ENCODE measurements at places on chromosomes 5 and 9.

DNA sequence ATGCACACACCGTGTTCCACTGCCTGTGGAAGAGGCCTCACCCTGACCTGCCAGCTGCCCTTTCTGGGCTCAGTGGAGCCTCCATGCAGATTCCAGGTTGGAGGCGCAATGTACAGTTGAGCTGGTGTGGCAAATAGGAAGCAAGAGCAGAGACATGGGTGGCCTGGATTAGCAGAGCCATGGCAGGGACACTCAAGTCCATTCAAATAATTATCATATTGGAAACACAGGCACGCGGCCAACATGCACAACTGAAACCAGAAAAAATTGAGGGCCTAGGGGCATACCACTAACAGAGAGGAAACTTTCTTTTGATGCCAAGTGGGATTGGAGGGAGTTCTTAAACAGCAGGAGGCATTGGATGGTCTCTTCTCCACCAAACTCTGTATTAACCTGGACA lies 35.8 kb downstream of the OTULINL start:
- DNase-seq, result no peak

DNA sequence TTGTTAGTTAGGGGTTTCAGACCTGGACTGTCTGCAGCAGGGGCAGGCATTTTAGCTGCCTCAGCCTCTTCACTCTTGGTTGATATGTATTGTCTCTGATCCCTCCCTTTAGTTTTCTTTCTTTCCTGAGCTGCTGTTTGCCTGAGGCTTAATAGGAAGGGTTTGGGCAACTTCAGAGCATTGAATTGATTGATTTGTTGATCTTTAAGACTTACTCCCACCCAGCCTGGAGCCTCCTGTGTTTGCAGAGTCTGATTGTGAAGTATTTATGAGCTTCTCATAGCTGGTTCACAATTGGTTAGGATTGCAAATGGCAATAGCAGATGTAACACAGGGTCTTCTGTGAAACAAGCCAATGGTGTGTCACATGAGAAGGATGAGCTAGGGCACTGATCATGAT lies 671.8 kb upstream of the SEMA6A start:
- DNase-seq, result no peak

- DNase-seq, result no peak
These were observed 4.9 kb upstream of the ADRA1B start for GRCh38 chr5:159911349-159911748.

DNA sequence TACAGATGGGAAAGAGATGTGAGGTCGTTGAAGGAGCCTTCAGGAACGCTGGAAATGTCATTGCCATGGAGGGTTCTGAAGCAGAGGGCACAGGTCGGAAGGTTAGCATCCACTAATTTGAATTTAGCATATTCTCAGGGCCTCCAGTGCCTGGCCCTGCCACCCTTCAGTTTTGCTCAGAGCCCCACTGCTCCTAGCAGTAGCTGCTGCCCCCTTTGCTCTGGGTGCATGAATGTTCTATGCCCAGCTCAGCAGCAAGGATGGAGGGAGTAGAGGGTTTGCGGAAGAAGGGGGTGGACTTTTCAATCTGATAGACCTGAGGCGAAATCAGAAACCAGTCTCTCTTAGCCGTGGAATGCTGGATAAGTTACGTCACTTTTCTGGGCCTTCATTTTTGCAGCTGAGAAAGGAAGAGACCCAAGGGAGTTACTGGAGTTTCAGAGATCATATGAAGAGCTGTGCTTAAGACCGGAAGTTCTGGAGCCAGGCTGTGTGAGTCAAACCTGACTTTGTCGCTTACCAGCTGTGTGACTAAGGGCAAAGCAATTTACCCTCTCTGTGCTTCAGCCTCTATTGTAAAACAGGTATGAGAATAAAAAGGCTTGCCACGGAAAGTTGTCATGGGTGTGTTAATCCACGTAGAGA lies 133.2 kb upstream of the PANK3 start:
- no peak for DNase-seq

GRCh38 chr5:50699737-50700136 lies 33.3 kb downstream of the PARP8 start:
- DNase-seq, result no peak

Data from T-helper 9 cell (primary cell).